Neural crest cell (in vitro differentiated cells): ENCODE measurements at places on chromosomes 1 and 21.

DNA sequence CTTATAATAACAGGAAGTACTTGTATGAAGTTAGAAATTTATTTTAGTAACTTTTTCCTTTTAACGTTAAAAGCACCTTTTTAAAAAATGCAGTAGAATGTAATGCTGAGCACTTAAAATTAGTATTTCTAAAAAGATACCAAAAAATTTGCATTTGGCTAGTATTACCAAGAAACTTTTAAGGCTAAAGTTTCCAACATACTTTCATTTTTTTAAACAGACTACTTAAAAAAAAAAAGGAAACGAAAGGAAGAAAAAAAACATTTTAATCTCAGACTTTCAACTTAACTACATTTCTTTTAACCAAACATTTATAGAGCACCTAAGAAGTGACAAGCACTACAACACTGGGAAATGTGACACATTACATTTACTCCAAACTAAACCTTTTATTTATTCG is 2.8 kb downstream of the ARID4B start:
- peak overlapping the region; percentile 97 for H3K4me3 ChIP-seq
- H3K27ac ChIP-seq = no peak overlapping the region
- H3K4me1 ChIP-seq = peaks cover 36% of the 10 kb centered on the region
- peaks cover 14% of the 10 kb centered on the region for H3K36me3 ChIP-seq
- no peaks in the 10 kb centered on the region for H3K27me3 ChIP-seq

GRCh38 chr1:46062651-46063319 is 69.6 kb downstream of the PIK3R3 start:
- no peak overlapping the region for H3K4me3 ChIP-seq
- H3K27me3 ChIP-seq = no peaks in the 10 kb centered on the region
- no peak overlapping the region for H3K27ac ChIP-seq
- H3K36me3 ChIP-seq = peaks cover 22% of the 10 kb centered on the region
- no peaks in the 10 kb centered on the region for H3K4me1 ChIP-seq

DNA sequence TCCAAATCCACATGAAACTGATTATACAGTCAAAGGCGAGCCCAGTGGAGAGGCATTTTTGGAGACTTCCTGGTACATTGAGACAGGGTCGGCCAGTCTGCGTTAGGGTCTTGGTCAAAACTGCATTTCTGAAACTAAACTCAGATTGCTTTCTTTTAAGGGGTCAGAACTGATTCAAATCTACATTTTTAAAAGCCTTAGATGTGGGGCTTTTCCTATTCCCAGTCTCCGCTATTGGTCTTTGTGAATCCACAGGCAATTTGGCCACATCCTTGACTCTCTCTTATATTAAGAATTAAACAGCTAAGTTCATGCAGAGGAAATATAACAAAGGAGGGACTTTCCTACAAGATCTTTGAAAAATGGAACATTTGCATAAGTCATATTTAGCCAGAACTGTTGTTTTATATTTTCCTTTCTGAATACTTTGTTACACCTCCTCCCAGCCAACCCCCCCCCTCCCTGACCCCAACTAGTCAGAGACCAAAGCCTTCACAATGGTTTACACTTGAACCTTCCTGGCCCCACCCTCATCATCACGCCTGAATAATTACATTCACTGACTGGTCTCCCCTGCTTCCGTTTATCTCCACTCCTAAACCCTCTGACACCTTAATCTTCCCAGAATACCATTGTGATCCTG is 30.9 kb downstream of the SELL start:
- no peak overlapping the region for H3K27ac ChIP-seq
- H3K36me3 ChIP-seq = no peaks in the 10 kb centered on the region
- no peak for DNase-seq
- peaks cover 10% of the 10 kb centered on the region for H3K4me1 ChIP-seq
- peaks cover 47% of the 10 kb centered on the region for H3K27me3 ChIP-seq
- no peak overlapping the region for H3K4me3 ChIP-seq

GRCh38 chr1:29631836-29632805 is 395.8 kb downstream of the PTPRU start:
- no peaks in the 10 kb centered on the region for H3K36me3 ChIP-seq
- no peaks in the 10 kb centered on the region for H3K4me1 ChIP-seq
- no peak for DNase-seq
- H3K27me3 ChIP-seq = no peaks in the 10 kb centered on the region

GRCh38 chr1:65911679-65912078 is 119.0 kb downstream of the PDE4B start:
- H3K27me3 ChIP-seq = no peaks in the 10 kb centered on the region
- H3K27ac ChIP-seq = no peak overlapping the region
- H3K4me1 ChIP-seq = peaks cover 26% of the 10 kb centered on the region
- H3K36me3 ChIP-seq = no peaks in the 10 kb centered on the region
- no peak for DNase-seq
- no peak overlapping the region for H3K4me3 ChIP-seq

DNA sequence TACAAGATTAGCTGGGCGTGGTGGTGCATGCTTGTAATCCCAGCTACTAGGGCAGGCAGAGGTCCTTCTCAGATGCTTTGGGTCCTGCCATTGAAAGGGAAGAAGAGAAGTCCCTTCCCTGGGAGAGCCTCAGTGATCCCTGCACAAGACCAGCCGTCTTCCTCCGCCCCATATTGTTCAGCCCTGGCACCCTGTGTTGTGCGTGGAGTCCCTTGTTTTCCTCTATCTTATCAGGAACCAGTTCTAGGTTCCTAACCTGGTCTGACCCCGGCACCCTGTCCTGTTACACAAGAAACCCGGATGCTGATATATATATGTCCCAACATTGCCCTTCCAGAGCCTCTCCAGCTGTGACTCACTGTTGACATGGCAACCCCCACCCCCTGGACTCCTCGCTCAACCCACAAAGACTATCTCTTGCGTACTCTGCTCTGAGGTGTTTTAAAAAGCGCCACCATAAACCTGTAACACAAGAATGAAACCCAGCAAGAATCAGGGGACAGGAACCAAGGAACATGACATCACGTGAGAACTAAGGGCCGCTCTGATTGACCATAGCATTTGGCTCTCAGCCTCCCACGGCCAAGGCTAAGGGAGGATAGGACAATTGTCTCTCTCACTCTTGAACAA is 4.8 kb downstream of the MX2 start:
- no peak for DNase-seq
- peaks cover 3% of the 10 kb centered on the region for H3K27me3 ChIP-seq
- no peak overlapping the region for H3K27ac ChIP-seq
- no peaks in the 10 kb centered on the region for H3K36me3 ChIP-seq

DNA sequence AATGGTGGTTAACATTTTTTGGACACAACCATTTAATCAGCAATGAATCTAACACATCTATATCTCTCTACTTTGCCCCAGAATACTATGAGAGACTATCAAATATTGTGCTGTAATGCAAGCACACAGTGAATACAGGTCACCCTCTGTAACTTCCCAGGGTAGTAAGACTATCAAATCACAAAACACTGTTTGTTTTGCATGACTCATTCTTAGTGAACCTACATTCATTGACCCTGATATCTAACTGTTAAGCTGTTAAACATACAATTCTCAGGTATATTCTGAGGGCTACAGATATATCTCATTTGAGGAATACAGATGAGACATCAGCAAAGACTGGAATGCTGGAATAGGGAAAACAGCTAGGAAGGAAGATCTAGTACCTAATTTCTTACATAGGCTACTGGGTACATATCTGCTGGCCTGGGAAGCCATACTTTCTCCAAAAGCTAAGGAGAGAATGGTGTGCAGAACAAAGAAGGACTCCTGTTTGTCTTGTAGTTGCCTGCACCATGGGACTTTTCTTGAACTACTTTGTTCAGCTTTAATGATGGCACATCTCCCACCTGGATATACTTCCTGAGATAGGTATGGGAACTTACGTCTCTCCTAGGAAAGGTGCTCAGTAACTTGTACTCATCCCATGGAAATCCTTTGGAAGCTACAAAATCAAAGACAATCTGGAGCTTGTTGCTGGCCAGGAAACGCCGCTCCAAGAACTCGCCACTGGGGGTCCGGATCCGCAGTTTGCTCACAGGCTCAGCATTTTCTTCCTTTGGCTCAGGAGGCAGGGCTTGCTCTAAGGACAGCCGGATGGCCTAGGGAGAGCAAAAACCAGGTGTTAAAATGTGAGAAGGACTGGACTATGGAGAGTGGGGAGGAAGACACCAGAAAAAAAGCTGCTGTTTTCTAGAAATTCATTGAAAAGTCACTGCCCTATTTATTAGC is 51.9 kb upstream of the DMRTA2 start:
- no peak for DNase-seq
- no peaks in the 10 kb centered on the region for H3K4me1 ChIP-seq
- H3K27ac ChIP-seq = no peak overlapping the region
- no peak overlapping the region for H3K4me3 ChIP-seq
- H3K36me3 ChIP-seq = no peaks in the 10 kb centered on the region

DNA sequence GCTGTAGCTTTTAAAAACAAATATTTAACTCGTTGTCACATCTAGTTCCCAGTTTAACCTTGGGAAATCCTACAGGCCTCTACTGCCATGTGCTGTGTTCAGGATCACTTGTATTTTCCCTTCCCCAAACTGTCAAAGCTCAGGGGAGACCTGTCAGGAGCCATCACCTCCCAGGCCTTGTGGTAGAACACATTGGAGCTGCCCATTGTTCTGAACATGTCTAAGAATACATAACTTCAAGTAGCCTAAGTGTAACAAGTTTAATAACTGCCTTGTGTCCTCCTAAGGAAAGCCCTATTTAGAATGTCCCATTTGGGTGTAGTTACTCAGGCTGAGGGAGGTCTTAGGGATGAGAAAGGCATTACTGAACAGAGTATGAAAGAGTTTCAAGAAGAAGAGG is 28.6 kb upstream of the PIGC start:
- DNase-seq = no peak
- H3K4me1 ChIP-seq = peaks cover 6% of the 10 kb centered on the region
- H3K27me3 ChIP-seq = no peaks in the 10 kb centered on the region
- no peak overlapping the region for H3K27ac ChIP-seq

DNA sequence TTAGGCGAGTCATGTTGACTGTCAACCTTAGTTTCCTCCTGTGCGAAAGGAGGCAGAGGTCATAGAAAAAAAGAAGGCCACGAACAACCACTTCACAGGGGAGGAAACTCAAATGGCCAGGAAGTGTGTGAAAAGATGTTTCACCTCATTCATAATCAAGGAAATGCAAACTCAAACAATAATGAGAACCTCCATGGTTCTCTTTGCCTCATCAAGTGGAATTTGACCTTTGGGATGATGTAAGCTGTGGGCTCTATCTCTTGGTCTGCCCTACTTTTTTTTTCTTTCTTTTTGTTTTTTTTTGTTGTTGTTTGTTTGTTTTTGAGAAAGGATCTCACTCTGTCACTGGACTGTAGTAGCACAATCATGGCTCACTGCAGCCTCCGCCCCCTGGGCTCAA is 55.9 kb upstream of the GRHL3 start:
- H3K4me3 ChIP-seq = no peak overlapping the region
- H3K36me3 ChIP-seq = no peaks in the 10 kb centered on the region
- H3K27me3 ChIP-seq = peaks cover 2% of the 10 kb centered on the region
- H3K4me1 ChIP-seq = no peaks in the 10 kb centered on the region
- no peak overlapping the region for H3K27ac ChIP-seq
